Large intestine (tissue), 12 donors: ENCODE measurements at places on chromosomes 7 and 10.
A peak's percentile ranks its signal among the peaks of the same experiment; 100 is the strongest.

DNA sequence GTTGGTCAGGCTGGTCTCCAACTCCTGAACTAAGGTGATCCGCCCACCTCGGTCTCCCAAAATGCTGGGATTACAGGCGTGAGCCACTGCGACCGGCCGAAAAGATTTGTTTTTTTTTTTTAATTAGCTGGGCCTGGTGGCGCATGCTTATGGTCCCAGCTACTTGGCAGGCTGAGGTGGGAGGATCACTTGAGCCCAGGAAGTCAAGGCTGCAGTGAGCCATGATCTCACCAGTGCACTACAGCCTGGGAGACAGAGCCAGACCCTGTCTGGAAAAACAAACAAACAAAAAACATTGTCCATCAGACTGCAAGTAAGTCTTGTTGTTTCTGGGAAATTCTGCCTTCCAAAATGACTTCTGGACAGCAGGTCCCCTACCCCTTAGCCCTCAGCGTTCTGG lies 16.3 kb upstream of the ZNF212 start:
- DNase-seq: no peak

GRCh38 chr10:91294134-91294906 lies 73.9 kb downstream of the PCGF5 start:
- no peak for DNase-seq

DNA sequence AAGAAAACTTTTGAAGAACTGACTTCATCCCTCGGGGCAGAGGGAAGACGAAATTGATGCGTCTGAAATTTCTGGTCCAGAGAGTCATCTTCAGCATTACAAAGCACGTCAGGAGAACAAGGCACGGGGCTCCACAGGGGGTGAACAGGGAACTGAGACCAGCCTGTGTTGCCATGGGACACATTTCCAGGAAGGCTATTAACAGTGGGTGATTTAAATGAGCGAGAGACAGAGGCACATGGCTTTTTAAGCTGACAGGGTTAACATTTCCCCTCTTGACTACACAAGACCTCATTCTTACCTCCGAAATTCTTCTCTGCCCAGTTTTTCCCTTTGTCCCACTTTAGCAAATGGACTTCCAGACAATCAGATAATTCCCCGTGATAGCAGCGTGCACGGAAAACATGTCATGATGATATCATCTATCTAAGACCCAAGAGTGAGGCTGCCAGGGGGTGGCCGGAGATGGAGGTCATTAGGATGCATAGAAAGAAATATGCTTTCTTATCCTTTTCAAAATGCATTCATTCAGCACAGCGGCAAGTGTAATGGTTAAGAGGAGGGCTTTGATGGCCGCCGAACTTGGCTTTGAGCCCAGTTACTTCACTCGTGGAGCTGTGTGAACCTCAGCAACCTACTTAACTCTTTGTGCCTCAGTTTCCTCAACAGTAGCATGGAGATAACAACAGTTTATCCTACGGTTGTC lies 248.0 kb downstream of the PRPF18 start:
- DNase-seq: no peak

GRCh38 chr10:20682782-20683181 lies 214.3 kb downstream of the NEBL start:
- DNase-seq: no peak

- no peak for DNase-seq
Observed at GRCh38 chr10:113179966-113180365, 229.9 kb downstream of the TCF7L2 start.

DNA sequence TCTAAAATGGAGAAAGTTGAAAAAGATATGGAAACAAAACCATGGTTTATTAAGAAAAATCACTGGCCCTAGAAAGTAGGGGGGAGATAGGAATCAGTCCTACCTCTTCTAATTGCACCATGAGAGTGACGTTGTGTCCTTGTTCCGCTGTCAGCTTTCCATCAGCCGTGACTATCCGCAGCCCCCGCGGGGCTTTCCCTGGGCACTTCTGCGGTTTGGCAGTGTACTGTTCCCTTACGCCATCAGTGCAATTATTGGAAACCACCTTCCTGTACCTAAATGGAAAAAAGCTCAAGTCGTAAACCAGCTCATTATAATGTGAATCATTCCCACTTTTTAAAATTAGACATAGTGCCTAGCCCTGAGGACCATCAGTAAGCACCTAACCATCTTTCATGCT lies 512.2 kb downstream of the SORCS1 start:
- DNase-seq: no peak

- peak; percentile 88 for DNase-seq
Observed at GRCh38 chr7:101232141-101232850, 5.3 kb downstream of the CLDN15 start.

DNA sequence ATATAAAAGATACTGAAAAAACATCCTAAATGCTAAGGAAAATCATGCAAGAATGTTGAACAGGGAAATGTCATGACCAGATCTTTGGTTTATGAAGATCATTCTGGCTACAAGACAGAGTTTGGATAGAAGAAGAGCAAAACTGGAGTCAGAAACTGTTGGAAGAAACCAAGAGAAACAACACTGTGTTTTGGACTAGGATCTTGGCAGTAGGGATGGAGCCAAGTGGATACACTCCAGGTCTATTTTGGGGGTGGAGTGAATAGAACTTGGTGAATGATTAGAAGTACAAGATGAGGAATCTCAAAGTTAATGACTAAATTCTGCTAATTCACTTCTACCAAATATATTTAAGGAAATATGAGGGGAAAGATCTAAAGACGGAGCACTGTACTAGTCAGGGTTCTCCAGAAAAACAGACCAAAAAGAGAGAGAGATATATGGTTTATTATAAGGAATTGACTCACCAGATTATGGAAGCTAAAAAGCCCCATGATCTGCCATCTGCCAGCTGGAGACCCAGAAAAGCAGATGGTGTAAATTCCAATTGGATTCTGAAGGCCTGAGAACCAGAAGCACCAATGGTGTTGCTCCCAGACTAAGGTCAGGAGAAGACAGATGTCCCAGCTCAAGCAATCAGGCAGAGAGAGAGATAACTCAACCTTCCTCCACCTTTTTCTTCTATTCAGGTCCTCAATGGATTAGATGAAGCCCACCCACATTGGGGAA lies 254.9 kb downstream of the TRIL start:
- no peak for DNase-seq

DNA sequence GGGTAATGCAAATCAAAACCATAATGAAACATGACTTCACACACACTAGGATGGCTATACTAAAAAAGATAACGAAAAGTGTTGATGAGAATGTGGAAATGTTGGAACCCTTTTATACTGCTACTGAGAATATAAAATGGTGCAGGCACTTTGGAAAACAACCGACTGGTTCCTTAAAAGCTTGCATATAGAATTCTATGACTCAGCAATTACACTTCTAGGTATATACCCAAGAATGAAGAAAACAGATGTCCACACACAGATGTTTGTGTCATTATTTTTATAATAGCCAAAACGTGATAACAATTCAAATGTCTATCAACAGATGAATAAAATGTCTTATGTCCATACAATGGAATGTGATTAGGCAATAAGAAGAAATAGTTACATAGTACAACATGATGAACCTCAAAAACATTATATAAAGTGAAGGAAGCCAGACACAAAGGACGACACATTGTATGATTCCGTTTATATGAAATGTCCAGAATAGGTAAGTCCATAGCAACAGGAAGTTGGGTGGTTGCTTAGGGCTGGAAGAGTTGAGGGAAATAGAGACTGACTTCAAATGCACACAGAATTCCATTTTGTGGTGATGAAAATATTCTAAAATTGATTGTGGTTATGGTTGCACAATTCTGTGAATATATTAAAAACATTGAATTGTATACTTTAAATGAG lies 148.3 kb upstream of the PHYHIPL start:
- no peak for DNase-seq

DNA sequence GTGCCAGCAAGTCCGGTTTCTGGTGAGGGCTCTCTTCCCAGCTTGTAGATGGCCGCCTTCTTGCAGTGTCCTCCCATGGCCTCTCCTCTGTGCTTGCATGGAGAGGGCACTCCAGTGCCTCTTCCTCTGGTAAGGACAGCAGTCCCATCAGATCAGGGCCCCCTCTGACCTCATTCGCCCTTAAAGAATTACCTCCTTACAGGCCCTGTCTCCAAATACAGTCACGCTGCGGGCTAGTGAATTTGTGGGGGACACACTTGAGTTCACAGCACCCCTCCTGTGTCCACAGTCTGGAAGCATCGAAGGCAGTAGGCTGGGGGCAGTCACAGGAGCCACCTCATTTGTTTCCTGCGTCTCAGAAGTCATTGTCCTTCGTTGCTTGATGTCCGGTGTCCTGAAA lies 54.6 kb downstream of the LHPP start:
- no peak for DNase-seq

- no peak for DNase-seq
Observed at GRCh38 chr7:98202367-98203195, 8.7 kb upstream of the BHLHA15 start.

GRCh38 chr7:80444811-80445210 lies 67.1 kb downstream of the GNAT3 start:
- no peak for DNase-seq

GRCh38 chr7:43669286-43670081 lies 59.8 kb downstream of the COA1 start:
- no peak for DNase-seq

DNA sequence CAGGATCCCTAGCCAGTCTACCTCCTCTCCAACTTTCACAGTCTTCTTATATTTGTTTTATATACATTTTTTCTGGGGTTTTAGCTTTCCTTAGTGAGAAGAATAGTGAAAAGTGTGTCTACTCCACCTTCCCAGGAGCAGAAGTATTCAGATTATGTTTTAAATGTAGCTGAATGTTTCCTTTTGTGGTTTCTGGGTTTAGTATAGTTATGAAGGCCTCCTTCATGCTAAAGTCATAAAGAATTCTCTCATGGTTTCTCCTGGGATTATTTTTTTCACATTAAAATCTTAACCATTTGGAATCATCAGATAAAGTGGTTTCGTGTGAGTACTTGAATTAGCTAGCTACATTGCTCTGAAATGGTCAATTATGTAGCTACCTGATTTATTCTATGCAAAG lies 50.9 kb downstream of the ANKMY2 start:
- DNase-seq: no peak

GRCh38 chr7:37445064-37445723 lies 3.5 kb downstream of the ELMO1 start:
- DNase-seq: no peak

DNA sequence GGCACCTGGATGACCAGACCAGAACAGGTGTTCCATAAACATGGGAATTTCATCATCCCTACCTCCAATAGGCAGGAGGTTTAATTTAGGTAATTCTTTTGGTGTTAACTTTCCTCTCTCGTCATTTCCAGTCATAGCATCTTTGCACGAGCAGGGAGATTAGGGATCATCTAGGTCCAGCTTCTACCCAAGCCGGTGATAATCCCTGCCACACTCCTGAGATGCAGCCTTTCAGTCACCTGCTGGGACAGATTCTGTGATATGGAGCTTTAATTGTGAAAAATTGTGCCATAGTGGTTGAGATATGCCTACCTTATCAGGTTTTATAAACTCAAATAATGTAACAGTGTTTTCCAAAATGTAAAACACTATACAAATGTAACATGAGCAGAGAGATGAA lies 191.8 kb upstream of the AOAH start:
- DNase-seq: no peak

- no peak for DNase-seq
Observed at GRCh38 chr10:36469585-36469984, 655.8 kb upstream of the ANKRD30A start.

- DNase-seq: no peak
Observed at GRCh38 chr7:158123753-158124152, 463.9 kb downstream of the PTPRN2 start.

DNA sequence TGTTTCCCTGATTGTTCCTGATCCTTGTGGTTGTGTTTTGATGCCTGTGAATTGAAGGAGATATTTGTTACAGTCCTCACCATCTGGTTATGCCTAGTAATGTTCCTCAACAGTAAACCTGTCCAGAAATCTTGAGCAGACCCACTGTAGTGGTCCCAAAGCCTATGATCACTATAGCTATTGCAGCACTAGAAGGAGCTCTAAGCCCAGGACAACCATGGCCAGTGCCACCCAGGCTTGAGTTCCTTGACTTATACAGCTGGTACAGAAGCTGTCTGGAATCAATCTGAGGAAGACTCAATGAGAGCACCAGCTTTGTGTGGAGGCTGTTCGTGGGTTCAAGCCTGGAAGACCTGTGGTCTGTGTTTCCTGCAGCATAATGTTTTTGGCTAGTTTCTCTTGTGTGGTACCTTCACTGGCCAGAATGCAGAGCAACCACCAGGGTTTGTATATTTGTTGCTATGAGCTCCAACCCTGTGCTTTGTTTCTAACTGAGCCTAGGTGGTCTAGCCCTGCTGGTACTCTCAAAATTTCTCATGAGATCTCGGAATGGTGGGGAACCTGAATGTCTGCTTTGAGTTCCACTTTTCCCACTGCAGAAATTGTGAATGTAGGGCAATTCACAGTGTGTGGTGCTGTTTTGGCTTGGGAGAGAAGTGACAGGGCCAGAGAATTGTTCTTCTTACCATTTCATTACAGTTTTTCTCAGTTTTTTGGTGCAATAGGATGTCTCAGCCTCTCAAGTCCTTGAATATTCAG lies 355.2 kb downstream of the SUGCT start:
- DNase-seq: no peak

DNA sequence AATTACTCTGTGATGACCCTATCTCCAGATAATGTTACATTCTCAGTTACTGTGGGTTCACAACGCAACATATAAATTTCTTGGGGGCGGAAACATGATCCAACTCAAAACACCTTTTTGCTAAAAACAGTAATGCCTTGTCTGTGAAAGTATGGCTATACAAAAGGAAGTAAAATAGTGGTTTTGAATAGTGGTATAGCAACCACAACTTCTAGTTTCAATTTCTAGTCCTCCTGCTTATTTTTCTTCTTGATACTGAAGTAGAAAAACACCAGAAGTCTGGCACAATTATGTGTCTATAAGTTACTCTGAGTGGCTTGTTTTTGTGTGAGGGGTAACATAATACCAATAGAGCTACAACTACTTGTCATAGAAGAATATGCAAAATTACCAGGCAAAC lies 21.5 kb upstream of the ZNF800 start:
- DNase-seq: no peak

DNA sequence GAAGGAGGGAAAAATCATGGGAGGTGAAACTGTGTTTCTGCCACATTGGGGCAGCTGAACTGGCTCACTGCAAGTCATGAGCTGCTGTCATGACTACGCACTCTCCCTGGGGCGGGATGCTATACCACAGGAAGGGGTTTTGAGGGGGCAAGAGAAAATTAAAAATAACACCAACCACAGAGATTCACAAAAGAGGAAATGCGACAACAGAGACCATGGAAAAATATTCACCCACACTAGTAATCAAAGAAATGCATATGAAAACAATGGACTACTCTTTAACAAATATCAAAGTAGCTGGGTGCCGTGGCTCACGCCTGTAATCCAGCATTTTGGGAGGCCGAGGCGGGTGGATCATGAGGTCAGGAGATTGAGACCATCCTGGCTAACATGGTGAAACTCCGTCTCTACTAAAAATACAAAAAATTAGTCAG lies 65.2 kb upstream of the TM9SF3 start:
- no peak for DNase-seq

GRCh38 chr7:129285111-129285510 lies 60.3 kb downstream of the AHCYL2 start:
- no peak for DNase-seq

- no peak for DNase-seq
Observed at GRCh38 chr10:72727130-72727529, 35.2 kb downstream of the MCU start.

GRCh38 chr10:123522702-123523312 lies 143.3 kb upstream of the GPR26 start:
- no peak for DNase-seq
